ENCODE measurements at places on chromosomes 3 and 15.

- DNase-seq = no peak
These were observed 139.4 kb downstream of the FHIT start for GRCh38 chr3:61111825-61112224.

- DNase-seq = peak; percentile 42
These were observed 36.3 kb upstream of the FAM107A start for GRCh38 chr3:58613236-58614132.

DNA sequence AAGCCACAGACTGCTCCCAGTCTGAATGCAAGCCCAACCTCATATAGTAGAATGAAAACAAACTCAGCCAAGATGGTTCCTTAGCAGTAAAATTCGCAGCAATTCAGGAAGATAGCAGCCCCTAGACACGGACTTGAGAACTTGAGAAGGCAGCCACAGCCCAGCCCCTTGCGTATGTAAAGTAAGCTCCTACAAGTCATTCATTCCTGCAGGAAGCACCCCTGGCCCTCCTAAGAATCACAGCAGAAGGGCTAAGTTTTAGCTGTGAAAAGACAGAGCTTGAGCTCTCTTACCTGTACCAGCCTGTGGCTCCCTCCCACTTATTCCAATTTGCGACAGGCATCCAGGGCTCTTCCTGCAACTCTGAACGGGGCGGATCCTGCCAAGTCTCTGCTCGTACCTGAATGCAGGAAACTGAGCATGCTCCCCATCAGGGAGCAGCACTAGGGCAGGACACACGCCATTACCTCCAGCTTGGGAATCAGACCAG is 136.4 kb downstream of the MAGI1 start:
- DNase-seq = peak; percentile 69

DNA sequence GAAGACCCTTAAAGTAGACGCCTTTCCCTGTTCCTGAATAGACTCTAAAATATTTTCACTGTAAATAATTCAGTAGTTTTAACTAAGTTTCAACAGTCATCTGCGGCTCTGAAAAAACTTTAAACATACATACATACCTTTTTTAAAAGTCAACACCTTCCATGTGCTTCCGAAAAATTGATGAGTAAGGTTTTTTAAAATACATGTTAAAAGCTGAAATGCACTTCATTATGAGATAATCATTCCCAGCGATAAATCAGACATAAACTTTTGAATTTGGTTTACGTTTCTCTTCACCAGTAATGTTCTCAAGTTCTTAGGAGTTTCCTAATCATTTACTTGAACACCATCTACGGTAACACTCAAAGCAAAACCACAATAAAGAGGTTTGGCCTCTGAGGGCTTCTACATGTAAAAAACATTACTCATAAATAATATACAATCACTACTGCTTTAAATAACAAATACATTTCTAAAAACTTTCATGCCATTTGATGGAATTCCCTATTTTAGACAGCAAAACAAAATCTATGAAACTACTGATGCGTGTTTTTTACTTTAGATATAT is 403.5 kb downstream of the SHQ1 start:
- no peak for DNase-seq

DNA sequence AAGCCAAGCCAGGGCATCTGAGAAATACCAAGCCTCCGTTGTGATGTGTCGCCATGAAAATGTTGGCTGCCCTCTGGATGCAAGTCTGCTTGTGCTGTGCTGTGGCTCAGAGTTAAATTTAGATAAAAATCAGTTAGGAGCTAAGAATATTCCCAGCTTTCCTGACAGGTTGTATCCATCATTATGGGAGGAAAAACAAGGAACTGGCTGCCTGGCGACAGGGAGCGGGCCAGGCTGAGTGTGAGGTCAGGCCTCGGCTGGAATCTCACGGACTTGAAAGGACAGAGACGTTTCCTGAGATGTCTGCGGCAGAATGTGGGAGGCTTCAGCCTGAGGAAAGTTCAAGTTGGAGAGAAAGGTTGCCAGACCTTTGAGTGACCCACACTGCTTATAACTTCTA is 213.8 kb downstream of the THSD4 start:
- no peak for DNase-seq

- peak; percentile 35 for DNase-seq
These were observed 32.6 kb upstream of the SPTBN5 start for GRCh38 chr15:41926185-41927056.
